Umbilical cord (tissue), 2 donors: ENCODE measurements at places on chromosomes 5 and 9. TPM values are rescaled to one million over a fixed set of nuclear protein-coding genes. Genes with fewer than 3 reads are reported as not detected.

SPACA9 gene
- total RNA-seq: 3.1 TPM

CEL gene
- not detected for total RNA-seq

SPATA31A3 gene
- total RNA-seq: 2.2 TPM

SPATA31E1 gene
- total RNA-seq: 2.9 TPM

ARHGEF39 gene
- 5.5 TPM for total RNA-seq

PDCD1LG2 gene
- 12.8 TPM for total RNA-seq

ANKRD18B gene
- total RNA-seq: 5.3 TPM

PGM5 gene
- total RNA-seq: 194 TPM

GLT6D1 gene
- total RNA-seq: not detected

ACSL6 gene
- total RNA-seq: 11.6 TPM

PCDHA11 gene
- total RNA-seq: 1.2 TPM

KIF27 gene
- total RNA-seq: 21.7 TPM

AGXT2 gene
- 2.2 TPM for total RNA-seq

DNA sequence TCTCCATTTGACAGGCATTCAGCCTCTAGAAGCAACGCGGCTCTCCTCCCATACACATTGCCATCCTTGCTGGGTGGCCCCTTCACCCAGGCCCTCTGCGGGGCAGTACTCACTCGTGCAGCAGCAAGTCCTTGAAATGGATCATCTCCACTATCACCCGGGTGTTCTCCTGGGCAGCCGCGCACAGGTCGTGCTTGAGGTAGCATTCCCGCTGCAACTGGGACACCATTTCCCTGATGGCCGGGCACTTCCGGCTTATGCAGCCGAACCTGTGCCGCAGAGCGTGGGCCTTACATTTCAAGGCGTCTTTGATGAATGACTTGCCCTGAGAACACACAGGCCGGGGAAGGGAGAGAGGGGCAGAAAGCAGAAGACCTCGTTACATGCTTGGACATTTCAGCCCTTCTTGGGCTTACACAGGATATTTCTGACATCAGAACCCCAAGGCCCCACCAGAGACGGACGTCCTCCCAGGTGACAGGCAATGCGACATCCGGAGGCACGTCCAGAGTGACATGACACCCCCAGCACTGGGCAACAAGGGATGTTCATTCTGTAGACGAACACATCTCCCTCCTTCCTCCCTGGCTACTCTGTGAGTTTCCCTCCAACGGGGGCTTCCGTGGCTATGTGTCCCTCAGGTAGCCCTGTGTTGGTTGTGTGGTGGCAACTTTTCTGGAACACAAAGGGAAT is 5.0 kb downstream of the STC2 start:
- no peak for DNase-seq

DNA sequence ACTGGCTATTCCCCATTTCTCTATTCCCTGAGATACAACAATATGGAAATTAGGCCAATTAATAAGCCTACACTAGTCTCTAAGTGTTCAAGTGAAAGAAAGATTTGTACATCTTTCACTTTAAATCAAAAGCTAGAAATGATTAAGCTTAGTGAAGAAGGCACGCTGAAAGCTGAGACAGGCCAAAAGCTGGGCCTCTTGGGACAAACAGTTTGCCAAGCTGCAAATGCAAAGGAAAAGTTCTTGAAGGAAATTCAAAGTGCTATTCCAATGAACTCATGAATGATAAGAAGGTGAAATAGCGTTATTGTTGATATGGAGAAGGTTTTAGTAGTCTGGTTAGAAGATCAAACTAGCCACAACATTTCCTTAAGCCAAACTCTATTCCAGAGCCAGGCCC is 256.2 kb downstream of the ZSWIM6 start:
- no peak for DNase-seq

DNA sequence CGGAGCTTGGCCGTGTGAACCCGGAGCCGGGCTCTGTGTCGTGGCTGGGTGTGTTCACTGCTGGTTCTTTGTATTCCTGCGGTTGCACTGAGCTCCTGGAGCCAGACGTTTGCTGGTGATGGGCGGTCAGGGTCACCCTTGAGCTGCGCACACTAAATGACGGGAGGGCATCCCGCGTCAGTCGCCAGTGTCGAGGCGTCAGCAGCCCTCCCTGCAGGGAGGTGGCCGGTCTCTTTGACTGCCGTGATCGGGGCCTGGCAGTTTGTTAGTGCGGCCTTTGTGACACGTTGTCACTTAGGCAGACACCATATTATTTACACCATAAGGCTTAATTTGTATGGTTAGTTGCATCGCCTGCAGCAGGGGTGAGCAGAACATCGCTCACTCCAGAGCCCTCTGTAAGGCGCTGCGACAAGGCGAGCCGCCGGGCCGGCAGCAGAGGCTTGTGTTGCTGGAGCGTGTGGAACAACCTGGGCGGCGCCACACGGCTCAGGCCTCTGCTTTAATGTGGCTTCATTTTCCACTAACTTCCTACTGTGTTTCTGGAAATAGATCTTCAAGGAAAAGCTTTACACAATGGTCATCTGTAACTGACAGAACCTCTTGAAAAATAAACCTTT is 8.3 kb downstream of the NDUFS6 start:
- DNase-seq: no peak

- no peak for DNase-seq
These were observed 9.2 kb upstream of the SHOC1 start for GRCh38 chr9:111803924-111804323.

GRCh38 chr5:66498791-66499207 is 97.4 kb upstream of the MAST4 start:
- DNase-seq: no peak

GRCh38 chr9:105341434-105342146 is 97.1 kb downstream of the SLC44A1 start:
- DNase-seq: peak; percentile 93

DNA sequence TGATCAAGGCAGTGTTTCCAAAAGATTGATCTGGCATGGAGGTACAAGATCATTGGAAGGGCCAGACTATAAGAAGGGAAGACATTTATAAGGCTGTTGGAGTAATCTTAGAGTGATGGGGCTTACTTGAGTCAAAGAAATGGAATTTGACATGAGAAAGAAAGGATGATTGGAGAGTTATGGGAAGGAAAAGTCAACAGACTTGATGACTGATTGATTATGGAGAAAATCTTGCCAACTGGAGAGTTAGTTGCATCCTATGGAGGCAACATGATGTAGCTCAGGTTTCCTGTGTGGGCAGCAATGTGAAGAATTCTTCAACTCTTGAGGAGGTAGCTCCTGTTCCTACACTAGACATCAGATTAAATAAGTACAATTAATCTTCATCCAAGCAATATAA is 10.9 kb upstream of the MAST4 start:
- no peak for DNase-seq

DNA sequence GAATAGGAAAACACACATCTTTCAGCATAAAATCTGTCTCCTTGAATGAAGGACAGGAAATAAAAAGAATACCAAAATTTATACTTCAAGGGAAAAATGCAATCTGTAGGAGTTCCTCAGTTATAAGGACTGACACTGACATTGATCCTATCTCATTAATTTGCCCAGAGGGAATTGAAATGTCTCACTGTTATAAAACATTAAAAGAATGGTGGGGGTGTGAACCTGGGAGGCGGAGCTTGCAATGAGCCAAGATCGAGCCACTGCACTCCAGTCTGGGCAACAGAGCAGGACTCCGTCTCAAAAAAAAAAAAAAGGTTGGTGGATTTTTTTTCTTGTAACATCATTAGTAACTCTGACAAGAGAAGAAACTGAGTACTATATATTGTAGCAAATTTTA is 60.8 kb downstream of the TTLL11 start:
- DNase-seq: no peak

DNA sequence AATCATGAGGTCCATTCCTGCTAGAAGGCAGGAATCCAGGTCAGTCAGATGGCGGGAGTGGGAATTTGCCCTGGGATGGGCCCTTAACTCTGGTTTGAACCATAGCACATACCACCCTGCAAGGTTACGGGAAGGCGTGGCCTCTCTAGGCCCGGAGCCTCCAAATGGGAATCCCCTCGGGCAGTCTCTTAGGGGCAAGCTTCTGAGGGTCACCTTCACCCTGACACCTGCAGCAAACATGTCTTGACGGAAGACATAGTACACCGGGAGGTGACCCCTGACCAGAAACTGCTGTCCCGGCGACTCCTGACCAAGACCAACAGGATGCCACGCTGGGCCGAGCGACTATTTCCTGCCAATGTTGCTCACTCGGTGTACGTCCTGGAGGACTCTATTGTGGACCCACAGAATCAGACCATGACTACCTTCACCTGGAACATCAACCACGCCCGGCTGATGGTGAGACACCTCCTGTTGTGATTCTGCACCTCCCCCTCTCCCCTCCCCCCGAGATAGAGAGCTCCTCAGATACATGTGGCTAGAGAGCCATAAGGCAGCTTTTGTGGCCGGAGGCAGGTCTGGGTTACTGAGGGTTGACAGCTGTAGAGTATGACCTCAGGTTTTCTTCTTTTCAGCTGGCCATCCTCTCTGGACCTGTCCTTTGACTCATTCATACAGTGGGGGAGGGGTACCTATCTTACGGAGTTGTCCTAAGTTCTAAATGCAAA is 957 bp downstream of the PRELID1 start:
- no peak for DNase-seq

DNA sequence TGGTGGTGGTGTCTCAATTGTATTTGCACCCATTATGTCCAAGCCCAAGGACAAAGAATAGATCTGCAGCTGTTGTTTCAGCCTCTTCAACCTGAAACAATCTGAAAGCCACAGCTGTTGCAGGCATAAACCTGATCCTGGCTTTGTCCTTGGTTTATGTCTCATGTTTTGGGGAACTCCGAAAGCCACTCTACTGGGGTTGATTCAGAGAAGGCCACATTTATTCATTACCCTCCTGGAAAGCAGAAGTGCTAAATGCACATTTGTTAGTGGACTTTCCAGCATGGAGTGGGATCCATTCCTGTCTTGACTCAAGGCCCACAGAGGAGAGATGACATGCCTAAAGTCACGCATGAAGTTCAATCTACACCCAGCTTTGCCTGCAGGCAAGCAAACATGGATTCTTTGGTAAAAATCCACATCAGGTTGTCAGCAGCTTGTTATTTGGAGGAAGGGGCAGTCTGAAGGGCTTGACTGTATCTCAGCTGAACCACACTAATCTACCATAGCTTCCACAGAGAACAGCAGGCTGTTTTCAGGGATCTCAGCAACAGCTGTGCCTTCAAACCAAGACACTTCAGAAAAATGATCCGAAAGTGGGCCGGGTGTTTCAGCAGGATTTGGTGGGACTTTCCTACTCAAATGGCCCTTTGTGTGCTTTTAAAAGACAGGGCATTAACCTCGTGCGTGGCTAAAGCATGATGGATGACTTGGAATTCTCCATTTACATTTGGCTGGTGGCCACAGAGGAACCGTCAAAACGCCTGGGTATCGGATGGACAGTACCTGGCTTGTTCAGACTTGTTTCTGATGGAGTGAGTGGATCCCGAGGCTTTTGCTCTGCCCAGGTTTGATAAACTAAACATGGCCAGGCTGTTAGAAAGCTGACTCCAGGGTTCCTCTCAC is 36.2 kb upstream of the ADAM19 start:
- DNase-seq: peak; percentile 45

DNA sequence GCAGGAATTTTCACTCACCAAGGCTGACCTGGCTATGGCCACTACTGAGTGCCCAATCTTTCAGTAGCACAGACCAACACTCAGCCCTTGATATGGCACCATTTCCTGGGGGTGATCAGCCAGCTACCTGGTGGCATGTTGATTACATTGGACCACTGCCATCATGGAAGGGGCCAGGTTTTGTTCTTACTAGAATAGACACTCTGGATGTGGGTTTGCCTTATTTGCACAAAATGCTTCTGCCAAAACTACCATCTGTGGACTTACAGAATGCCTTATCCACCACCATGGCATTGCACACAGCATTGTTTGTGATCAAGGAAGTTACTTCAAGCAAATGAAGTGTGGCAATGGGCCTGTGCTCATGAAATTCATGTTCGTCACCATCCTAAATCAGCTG is 69.7 kb upstream of the SH3GL2 start:
- DNase-seq: no peak

GRCh38 chr5:61137835-61138234 is 24.4 kb downstream of the SMIM15 start:
- no peak for DNase-seq

DNA sequence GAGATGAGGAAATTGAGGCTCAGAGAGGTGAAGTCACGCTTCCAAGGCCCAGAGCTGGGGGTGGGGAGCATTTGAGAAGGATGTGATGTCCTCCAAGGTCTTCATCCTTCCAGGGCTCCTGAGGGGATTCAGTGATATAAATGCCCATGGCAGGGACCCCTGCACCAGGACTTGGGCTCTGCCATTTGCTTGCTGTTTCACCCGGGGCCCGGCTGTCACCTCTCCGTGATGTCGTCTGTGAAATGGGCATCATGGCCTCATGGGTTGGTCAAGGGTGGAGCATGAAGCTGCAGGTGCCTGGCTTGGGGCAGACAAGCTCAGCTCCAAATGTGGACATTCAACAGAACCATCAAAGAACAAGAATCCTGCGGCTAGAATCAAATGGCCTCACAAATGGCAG is 253.1 kb downstream of the PBX3 start:
- no peak for DNase-seq

- no peak for DNase-seq
These were observed 37.6 kb upstream of the PCAT7 start for GRCh38 chr9:94517254-94517653.

DNA sequence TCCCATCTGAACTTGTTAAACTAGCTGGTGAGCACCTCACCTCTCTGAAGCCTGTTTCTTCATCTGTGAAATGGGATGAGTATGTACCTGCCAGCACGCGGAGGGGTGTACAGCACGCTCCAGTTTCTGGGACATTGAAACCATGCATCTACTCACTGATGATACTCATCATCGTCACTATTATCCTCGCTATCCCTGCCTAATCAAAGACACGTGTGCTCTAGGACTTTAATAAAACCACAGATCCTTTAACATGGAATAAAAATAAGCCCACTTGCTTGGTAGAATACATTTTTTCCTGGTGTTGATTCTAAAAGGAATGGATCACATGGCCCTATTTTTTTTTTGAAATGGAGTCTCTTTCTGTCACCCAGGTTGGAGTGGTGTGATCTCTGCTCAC is 37.3 kb upstream of the POMT1 start:
- no peak for DNase-seq

DNA sequence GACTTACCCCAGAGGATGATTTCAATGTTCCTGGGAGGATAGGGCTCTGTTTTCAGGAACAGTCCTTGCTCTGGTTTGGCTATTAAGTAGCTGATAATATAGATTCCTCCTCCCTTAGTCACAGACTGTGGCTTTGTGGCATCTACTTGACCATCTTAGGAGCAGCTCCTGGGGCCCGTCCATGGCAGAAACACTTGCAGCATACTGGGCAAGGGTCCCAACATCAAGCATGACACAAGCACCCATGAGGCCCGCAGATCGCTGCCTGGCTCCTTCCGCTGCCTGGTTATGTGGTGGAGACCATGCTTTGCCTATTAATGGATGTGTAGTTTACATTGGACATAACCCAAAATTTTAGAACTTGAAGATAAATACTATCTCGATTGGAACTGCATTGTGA is 170.1 kb downstream of the ICE1 start:
- no peak for DNase-seq

DNA sequence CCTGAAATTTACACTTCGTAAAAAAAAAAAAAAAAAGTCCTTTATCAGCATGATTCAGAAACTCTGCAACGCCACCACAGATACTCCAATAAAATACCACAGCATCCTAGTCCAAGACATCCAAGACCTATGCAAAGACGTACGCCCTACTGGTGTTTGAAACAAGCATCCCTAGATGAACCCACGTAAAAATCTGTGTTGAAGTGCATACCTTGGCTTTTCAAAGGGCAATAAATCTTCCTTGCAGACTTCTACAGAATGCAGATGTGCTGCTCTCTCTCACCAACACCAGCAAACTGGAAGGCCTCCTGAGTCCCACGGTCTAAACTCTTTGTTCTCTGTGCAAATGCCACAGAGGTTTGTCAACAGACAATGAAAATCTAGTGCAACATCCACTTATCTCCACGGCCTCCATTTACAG is 38.8 kb downstream of the MYO10 start:
- DNase-seq: peak; percentile 66
